PC-9 (cell line): ENCODE measurements at places on chromosomes 3 and 15. TPM values are rescaled to one million over a fixed set of nuclear protein-coding genes. Genes with fewer than 3 reads are reported as not detected.

DNA sequence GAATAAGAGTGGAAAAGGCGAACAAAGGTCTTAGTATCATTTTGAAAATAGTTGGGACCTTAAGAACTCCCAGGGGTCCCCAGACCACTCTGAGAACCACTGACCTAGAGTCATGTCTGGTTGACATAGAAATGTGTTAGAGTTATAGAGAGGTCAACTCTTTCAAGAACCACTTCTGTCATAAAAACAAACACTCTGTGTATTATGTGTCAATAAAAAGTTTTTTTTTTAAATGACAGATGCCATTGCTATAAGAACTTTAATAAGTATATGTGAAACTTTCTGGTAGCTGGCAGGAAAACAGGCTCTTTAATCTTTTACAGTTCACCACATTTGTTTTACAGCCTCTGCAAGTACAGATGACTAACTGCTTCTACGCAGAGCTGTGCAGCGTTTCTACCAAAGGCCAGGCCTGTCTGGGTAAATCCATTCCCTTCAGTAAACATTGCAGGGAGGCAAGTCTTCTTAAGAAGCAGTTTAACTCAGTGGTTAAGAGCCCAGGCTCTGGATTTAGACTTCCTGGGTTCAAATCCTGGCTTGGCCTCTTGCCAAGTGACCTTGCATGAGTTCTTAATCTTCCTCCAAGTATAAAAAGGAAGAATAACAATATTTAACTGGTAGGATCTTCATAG, 56.6 kb downstream of the RFTN1 start:
- no peak overlapping the region for H3K4me3 ChIP-seq
- no peaks in the 10 kb centered on the region for H3K4me1 ChIP-seq
- H3K36me3 ChIP-seq = no peaks in the 10 kb centered on the region
- no peak for DNase-seq
- H3K27me3 ChIP-seq = peaks cover 23% of the 10 kb centered on the region

GRCh38 chr3:6807967-6808588, 52.8 kb upstream of the GRM7 start:
- no peaks in the 10 kb centered on the region for H3K4me1 ChIP-seq
- DNase-seq = no peak
- no peaks in the 10 kb centered on the region for H3K27me3 ChIP-seq
- no peak overlapping the region for H3K27ac ChIP-seq
- no peaks in the 10 kb centered on the region for H3K36me3 ChIP-seq
- no peak overlapping the region for H3K4me3 ChIP-seq

- no peaks in the 10 kb centered on the region for H3K27me3 ChIP-seq
- H3K4me1 ChIP-seq = no peaks in the 10 kb centered on the region
- no peak overlapping the region for H3K4me3 ChIP-seq
- H3K27ac ChIP-seq = no peak overlapping the region
- no peak for DNase-seq
Observed at GRCh38 chr15:68726246-68726645, 94.4 kb downstream of the ANP32A start.

- H3K27me3 ChIP-seq = no peaks in the 10 kb centered on the region
- H3K4me3 ChIP-seq = no peak overlapping the region
- no peaks in the 10 kb centered on the region for H3K4me1 ChIP-seq
Observed at GRCh38 chr3:59388555-59389270, 338.9 kb upstream of the CFAP20DC start.

NPAP1 gene
- not detected in 2 replicates for total RNA-seq
